T-helper 17 cell (primary cell): ENCODE measurements at places on chromosomes 3 and 15.

DNA sequence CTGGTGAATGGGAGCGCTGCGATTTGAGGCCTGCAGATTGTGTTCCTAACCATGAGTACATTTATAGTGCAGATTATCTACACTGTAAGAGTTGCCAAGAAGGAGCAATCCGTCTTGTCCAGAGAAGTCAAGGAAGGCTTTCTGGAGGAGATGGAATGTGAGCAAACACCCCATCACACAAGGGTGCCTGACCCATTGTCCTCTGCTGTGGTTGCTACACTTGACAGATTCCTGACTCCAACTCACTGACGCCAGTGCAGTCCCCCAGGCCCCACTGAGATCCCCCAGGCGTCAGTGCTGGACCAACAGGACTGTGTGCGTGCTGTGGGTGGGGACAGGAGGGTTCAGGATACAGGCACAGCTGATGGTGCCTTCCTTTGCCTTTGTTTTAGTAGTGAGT is 135.9 kb upstream of the TPM1 start:
- H3K4me1 ChIP-seq = no peaks in the 10 kb centered on the region
- H3K27ac ChIP-seq = no peak overlapping the region
- no peaks in the 10 kb centered on the region for H3K36me3 ChIP-seq
- H3K4me3 ChIP-seq = no peak overlapping the region

GRCh38 chr15:78087951-78088772 is 4.2 kb upstream of the SH2D7 start:
- H3K4me1 ChIP-seq = peaks cover 7% of the 10 kb centered on the region
- DNase-seq = no peak
- no peak overlapping the region for H3K27ac ChIP-seq
- peaks cover 7% of the 10 kb centered on the region for H3K27me3 ChIP-seq
- peaks cover 2% of the 10 kb centered on the region for H3K36me3 ChIP-seq
- peak overlapping the region; percentile 25 for H3K4me3 ChIP-seq

- peak overlapping the region; percentile 91 for H3K27ac ChIP-seq
- DNase-seq = no peak
- H3K36me3 ChIP-seq = peaks cover 5% of the 10 kb centered on the region
- H3K4me3 ChIP-seq = peak overlapping the region; percentile 69
These were observed 2.2 kb downstream of the HPS3 start for GRCh38 chr3:149131589-149131988.

DNA sequence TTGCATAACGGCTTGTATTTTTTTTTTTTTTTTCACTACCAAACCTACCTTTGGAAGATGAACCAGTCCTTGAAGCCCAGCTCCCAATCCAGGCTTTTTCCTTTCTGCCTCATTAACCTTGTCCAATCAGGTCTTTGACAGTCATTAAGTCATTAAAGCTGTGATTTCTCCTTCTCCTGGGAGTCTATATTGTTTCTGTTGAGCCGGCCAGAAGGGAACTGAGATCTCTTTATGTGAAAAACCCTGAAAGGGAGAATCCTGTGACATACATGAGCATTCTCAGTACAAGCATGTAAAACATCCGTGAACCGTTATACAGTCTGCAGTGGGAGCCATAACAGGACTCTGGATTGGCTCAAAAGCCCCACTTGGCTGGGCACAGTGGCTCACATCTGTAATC is 40.0 kb downstream of the ZNF589 start:
- no peak overlapping the region for H3K4me3 ChIP-seq
- H3K27me3 ChIP-seq = peaks cover 6% of the 10 kb centered on the region
- no peak overlapping the region for H3K27ac ChIP-seq
- peaks cover 2% of the 10 kb centered on the region for H3K36me3 ChIP-seq
- peaks cover 5% of the 10 kb centered on the region for H3K4me1 ChIP-seq

DNA sequence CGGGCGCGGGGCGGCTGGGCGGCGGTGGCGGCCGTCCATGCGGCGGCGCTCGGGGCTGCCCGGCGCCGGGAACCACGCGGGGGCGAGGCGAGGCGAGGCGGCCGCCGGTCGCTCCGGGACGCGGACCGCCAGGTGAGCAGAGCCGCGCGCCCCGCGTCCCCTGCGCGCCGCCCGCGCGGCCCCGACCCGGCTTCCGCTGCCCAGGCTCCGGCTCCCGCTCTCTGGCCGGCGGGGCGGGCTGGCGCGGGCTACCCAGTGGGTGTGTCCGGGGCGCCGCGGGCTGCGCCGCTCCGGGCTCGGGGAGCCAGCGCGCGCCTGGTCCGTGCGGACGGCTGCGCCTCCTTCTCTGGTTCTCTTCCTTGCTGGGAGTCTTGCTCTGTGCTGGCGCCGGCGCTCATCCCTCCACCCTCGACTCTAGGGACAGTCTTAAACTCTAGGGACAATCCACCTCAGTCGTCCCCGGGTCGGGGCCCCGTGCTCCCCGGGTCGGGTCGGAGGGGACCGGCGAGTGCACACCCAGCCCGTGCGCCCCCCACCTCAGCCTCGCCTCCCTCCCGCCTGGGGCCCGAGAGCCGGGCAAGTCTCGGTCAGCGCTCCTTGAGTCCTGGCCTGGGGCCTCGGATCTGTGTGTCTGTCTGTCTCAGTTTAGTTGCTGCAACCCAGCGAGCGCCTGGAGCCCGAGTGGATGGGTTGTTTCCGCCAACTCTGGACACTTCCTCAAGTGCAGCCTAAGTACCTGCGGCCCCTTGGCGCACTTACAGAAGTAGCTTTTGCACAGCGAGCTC is 488 bp downstream of the THSD4 start:
- no peak overlapping the region for H3K27ac ChIP-seq
- peak overlapping the region; percentile 85 for H3K4me3 ChIP-seq
- DNase-seq = no peak
- peaks cover 2% of the 10 kb centered on the region for H3K36me3 ChIP-seq
